Aorta (tissue), 5 donors: ENCODE measurements at places on chromosomes 1 and 21. TPM values are rescaled to one million over a fixed set of nuclear protein-coding genes. Genes with fewer than 3 reads are reported as not detected.

GADD45A gene
- 186 TPM for polyA plus RNA-seq

CD84 gene
- 0.41 TPM for polyA plus RNA-seq

WDR64 gene
- not detected for polyA plus RNA-seq

TFF2 gene
- 2.1 TPM for polyA plus RNA-seq

SPATA45 gene
- polyA plus RNA-seq: not detected

RIPPLY3 gene
- polyA plus RNA-seq: 0.05 TPM

NUAK2 gene
- polyA plus RNA-seq: 0.49 TPM

DNA sequence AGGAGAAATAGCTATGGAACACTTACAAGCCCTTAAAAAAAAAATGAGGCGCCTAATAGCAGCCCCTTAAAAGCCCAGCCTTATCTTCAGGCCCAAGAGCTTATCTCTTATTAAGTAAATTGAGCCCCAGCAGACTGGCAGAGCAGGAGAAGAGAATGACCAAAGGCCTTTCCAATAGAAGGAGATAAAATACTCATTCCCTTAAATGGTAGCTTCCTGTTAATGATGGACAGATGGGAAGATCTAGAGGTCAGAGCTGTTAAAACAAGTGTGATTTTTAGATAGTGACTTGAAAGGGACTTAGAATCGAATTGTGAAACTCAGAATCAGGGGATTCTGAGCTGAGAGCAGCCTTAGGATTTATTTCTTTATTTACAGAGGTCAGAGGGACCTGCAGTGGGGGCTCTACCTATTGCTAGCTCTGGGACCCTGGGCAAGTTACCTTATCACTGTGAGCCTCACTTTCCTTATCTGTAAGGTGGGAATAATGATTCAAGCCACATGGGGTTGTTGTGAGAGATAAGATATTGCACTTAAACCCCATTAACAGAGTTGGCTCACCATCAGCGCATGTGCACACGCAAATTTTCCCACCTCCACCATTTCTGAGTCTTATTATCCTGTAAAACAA is 101.3 kb upstream of the C8B start:
- DNase-seq: no peak

DNA sequence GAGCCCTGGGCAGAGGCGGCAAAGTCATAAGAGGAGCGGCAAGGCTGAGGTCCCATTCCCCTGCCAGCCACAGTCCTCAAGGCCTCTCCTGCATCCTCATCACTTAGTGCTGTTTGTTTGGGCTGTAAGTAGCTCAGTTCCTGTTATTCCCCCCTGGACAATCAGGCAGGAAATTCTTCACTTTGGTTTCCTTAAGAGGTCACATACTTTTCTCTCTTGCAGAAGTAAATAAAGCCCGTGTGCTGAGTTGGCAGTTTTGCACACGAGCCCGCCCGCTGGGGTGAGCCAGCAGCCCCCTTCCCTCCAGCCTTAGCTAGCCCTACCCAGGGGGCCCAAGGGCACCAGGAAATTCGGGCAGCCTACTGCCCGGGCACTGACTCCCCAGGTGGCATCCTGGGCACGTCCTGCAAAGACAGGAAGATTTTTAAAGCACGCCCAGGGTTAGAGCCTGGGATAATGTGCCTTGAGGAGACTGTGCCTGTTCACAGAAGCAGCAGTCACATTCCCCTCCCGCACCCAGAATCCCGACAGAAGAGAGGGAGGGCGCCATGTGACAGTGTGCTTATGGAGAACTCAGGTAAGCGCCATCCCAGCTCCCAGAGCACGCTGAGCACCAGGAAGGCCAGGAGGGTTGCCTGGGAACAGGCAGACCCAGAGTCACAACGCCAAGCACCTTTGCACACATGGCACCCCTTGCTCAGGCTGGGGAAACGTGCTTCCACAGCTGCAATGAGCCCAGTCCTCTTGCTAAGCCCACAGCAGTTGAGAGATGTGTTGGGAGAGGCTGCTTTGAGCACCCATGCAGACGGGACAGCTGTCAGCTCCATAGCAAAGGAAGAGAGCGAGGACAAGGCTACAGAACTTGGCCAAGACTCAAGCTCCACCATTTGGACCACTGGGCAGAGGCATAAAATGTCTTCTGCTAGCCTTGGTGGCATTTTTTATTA is 144.5 kb upstream of the TMEM51 start:
- no peak for DNase-seq

GRCh38 chr21:39173716-39174680 is 9.3 kb downstream of the PSMG1 start:
- DNase-seq: no peak

DNA sequence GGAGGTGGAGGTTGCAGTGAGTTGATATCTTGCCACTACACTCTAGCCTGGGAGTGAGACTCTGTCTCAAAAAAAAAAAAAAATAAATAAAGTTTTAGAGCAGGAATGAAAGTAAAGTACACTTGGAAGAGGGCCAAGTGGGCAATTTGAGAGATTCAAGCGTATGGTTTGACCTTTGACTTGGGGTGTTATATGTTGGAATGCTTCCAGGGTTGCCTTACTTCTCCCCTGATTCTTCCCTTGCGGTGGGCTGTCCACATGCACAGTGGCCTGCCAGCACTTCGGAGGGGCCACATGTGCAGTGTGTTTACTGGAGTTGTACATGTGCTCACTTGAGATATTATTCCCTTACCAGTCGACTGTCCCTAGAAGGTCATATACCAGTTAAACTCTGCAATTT is 295.5 kb upstream of the PROX1 start:
- DNase-seq: no peak

DNA sequence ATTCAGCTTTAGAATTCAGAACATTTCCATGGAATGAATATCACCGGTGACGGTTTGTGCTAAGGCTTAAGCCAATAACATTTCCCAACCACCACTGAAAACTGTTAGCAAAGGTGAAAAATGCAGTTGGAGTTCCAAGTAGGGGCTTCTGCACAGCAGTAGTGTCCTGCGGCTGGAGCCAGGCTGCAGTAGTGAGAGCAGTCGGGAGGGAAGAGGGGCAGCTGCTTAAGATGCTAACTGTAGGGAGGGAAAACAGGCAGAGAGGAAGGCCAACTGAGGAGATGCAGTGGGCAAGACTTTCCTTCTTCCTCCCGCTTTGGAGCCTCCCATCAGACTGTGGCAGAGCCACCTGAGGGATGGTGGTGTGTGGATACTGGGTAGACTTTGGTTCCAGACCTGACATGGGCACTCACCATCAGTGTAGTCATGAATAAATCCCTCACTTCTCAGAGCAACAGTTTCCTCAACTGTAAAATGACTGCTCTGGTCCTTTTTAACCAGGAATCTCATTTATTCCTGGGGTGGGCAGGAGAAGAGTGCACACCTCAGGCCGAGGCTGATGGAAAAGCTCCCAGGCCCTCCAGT is 3.2 kb downstream of the F3 start:
- no peak for DNase-seq

DNA sequence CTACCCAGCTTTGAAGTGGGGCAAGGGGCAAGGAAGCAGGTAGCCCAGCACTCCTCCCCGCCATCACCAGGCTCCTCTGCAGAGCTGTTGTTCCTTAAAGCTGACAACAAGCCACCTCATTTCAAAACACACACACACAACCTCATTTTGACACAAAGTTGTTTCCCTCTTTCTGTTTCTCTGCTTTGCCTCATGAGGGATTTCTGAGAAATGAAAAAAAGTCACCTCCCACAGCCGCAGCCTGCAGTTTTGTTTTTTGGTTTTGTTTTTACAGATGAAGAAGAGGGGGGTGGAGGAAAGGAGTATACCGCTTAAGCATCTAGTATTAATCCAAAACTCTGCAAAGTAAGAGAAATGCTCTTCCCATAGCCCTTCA is 12.1 kb downstream of the MCL1 start:
- DNase-seq: no peak

GRCh38 chr1:19372136-19372514 is 60.0 kb downstream of the SLC66A1 start:
- no peak for DNase-seq

- DNase-seq: no peak
Observed at GRCh38 chr1:3390291-3390690, 64.2 kb upstream of the ARHGEF16 start.

- DNase-seq: no peak
Observed at GRCh38 chr1:248825136-248825535, 579 bp downstream of the SH3BP5L start.

DNA sequence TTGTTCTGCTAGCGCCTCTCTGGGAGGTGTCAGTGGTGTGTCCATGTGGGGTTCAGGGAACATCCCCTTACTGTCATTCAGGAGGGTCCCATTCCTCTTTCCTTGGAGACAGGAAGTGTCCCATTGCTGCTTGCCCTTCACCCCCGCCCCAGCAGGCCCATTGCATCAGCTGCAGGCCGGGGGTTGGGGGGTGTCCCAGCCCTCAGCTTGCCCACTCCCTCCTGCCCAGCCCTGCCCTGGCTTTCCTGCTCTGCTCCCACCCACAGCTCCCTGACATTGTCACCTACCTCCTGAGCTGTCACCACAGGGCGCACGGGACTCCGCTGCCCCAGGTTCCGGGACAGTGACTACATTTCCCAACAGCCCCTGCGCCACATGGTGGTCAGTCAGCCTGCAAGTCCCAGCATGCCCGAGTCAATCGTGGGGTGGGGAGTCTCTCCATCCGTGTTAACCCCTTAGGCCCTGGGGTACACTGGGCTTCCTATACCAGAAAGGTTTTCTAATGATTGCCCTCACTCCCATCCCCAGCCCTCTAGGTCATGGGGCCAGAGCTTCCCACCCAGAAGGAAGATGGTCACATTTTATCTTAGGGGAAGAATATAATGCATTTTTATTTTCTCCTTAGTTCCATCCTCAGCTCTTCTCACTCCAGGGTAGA is at the start of gene INPP5B:
INPP5B (minus strand) TSS at position 351 of the 658 bp plus-strand sequence. CDS start 745 bp downstream, outside the sequence.
- DNase-seq: peak; percentile 95

- DNase-seq: no peak
Observed at GRCh38 chr1:160149233-160149632, 2.2 kb upstream of the ATP1A4 start.

GRCh38 chr1:31409946-31410858 is 2.8 kb upstream of the SERINC2 start:
- DNase-seq: no peak

GRCh38 chr1:39639305-39640130 is at the start of gene HEYL:
Gene HEYL, minus strand, starts transcription at chr1:39639643. Its CDS starts 18 bp downstream, at chr1:39639625.
- peak; percentile 85 for DNase-seq

- no peak for DNase-seq
Observed at GRCh38 chr1:66381621-66382275, 152.2 kb upstream of the SGIP1 start.

- DNase-seq: no peak
Observed at GRCh38 chr1:115239148-115239422, 99.0 kb downstream of the NGF start.

GRCh38 chr1:34013958-34014737 is 150.3 kb downstream of the HMGB4 start:
- DNase-seq: peak; percentile 55

- DNase-seq: no peak
Observed at GRCh38 chr1:209661071-209661470, 8.8 kb upstream of the LAMB3 start.

- no peak for DNase-seq
Observed at GRCh38 chr1:46137916-46138315, 5.5 kb upstream of the PIK3R3 start.

DNA sequence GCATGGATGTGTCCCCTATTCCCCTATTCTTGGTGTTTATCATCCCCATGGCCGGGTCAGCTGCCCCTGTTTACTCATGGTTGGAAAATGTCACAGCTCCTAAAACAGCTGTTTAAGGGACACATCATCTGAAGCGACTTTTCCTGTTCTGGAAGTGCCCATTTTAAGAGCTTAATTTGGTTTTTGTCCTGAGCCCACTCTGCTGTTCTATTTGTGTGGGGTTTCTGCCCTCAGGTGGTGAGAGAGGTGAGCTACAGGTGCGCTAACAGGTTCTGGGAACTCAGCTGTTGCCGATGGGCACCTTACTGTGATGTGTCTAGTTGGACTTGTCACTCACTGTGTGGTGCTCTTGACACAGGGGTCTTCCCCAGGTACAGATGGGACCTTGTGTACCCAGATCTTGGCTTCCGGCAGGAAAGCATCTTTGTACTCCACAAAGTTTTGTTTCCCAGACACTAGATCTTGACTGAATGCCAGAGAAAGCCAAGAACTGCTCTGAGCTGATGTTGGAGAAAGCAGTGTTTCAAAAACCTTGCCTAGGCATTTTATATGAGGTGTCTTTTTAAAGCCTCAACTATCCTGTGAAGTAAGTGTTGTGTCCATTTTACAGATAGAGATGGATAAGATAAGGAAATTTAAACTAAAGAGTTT is 59.0 kb upstream of the CD1D start:
- no peak for DNase-seq

GRCh38 chr1:216937491-216937890 is 214.3 kb upstream of the ESRRG start:
- DNase-seq: no peak

DNA sequence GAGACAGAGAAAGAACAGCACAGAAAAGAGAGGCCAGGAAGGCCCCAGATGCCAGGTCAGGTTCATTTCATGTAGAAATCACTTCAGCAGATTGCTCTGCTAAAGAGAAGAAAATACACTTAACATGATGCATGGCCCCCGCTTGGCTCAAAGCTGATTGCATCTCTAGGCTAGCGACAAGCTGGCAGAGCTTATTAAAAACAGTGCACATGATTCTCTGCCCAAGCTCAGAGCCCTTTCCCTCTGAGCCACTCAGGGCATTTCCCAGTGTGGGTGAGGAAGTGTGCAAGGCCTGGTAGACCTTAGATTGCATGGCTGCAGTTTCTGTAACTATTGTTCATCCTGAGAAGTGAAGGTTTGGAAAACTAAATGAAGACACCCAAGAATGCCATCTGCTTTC is 3.3 kb upstream of the CAPN9 start:
- DNase-seq: no peak

DNA sequence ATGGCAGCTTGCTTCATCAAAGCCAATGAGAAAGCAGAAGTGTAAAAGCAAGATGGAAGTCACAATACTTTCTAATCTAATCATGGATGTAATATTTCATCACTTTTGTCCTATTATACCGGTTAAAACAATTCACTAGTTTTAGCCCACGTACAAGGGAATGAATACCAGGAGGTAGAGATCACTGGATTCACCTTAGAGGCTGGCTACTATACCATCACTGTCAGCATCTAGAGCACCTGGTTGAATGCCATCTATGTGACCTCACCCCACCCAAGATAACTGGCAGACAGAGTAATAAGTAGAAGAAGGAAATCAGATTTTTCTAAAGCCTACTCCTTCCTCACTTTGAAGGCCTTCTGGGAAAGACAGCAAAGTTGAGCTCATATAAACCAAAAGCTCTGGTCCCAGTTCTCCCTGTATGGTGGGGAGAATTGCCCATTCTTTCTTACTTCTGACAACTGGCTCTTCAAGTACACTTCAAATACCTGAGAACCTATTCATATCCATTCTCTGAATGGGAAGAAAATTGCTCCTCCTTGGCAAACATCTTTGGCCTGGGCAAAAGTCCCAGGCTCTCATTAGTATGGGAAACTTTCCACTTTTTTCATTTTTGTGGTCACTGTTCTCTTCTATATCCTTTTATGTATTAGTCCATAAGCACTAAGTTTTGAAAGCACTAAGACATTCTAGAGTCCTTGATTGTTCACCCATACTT is 24.8 kb downstream of the HSD3B1 start:
- DNase-seq: no peak

GRCh38 chr1:50271968-50272578 is 151.2 kb downstream of the DMRTA2 start:
- no peak for DNase-seq

GRCh38 chr1:90133133-90133532 is 138.2 kb downstream of the ZNF326 start:
- DNase-seq: no peak

- no peak for DNase-seq
Observed at GRCh38 chr1:116203181-116203723, 92.1 kb downstream of the MAB21L3 start.

- no peak for DNase-seq
Observed at GRCh38 chr1:90186506-90187322, 191.8 kb downstream of the ZNF326 start.
